ENCODE measurements at places on chromosomes 1 and 21.

- no peak for DNase-seq
Observed at GRCh38 chr1:234901491-234902049, 227.1 kb downstream of the TOMM20 start.

- DNase-seq: no peak
Observed at GRCh38 chr1:28160782-28161266, 15.7 kb downstream of the PTAFR start.

GRCh38 chr1:211328866-211329475, 2.3 kb downstream of the TRAF5 start:
- DNase-seq: no peak

GRCh38 chr1:209929751-209930150, 8.3 kb upstream of the SYT14 start:
- no peak for DNase-seq

GRCh38 chr21:39456665-39457064, 4.9 kb downstream of the SH3BGR start:
- no peak for DNase-seq

- no peak for DNase-seq
Observed at GRCh38 chr1:167726008-167726407, 4.2 kb downstream of the MPZL1 start.

DNA sequence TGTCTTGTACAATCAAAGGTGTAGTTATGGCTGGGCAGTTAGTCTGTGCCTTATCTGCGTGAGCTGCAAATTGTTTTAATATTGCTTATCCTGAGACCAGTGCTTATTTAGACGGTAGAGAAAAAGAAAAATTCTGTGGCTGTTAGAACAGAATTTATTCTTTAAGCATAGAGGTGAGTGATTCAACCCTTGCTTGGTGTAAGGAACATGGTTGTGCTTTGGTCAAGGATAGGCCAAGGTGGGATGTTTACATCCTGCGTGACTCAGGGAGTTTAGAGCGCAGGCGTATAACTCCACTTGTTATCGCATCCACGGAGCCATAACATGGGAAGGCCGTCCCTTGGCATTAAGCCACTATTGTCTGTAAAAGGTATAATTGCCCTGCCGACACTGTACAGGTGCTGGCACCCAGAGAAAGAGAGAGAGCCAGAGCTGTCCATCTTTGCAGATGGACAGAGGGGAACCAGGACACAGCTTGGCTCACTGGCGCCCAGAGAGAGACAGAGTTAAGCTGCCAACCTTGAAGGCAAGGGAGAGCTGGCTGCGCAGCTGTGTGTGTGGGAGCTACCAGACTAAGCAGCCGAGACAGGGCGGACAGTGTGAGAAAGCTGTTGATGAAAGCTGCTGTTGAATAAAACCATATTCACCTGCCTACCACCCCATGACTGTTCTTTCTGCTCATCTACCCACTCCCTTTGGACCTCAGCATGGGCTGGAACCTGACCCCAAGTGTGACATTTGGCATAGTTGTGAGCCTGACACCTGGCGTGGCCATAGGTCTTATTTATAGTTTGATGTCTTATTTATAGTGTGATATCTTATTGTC, 200.4 kb downstream of the DYRK1A start:
- DNase-seq: no peak

- DNase-seq: no peak
Observed at GRCh38 chr21:33266789-33267135, 595 bp downstream of the IL10RB start.

DNA sequence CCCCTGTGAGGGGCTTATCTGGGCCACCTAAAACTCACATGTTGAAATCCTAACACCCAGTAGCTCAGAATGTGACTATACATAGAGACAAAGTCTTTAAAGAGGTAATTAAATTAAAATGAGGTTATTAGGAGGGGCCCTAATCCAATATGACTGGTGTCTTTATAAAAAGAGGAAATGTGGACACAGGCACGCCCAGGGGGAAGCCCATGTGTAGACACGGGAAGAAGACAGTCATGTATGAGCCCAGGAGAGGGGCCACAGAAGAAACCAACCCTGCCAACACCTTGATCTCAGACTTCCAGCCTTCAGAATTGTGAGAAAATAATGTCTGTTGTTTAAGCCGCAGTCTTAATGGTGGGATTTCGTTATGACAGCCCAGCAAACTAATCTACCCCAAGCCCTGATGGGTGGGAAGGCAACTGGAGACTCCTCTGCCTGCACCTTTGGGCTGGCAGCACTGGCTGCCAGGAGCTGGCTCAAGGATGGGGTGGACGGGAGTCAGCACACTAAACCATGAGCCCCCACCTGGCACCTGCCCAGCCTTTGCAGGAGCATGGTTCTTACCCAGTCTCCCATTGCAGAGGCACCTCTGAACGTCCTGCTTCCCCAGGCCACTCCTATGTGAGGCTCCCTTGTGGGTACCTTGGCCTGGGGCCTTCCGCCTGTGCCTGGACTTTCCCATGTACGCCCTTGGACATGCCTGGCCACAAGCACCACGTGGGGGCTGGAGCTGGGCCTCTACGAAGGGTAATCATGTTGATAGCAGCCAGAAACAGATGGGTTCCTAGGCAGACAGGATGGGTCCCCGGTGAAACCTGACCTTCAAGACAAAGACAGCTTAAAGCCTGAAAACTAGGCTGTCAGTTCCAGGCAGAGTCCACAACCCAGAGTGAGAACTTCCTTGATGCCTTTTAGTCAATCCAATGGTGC, 57.1 kb upstream of the DMRTB1 start:
- no peak for DNase-seq

DNA sequence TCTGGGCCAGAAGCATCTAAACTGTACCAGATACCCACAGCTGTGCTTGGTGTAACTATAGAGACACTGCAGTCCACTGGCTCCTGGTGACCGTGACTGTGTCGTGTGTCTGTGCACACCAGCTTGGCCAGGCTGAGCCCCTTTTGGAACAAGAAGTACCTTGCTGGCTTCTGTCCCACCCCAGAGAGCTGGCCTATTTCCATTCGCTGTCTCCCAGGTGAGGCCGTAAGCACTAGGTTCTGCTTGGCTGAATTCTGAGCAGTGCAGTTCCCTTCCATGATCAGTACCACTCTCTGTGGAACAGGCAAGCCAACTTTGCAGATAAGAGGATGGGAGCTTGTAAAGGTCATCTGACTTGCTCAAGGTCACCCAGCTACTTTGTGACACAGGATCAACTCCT, 119.9 kb upstream of the DNAH14 start:
- DNase-seq: no peak

- DNase-seq: no peak
Observed at GRCh38 chr21:45575304-45575992, 33.2 kb upstream of the SLC19A1 start.

GRCh38 chr1:156970017-156970416, 49.6 kb downstream of the LRRC71 start:
- DNase-seq: no peak

GRCh38 chr1:201505503-201505890, 1.4 kb downstream of the CSRP1 start:
- no peak for DNase-seq

GRCh38 chr1:233940908-233941307, 36.4 kb downstream of the SLC35F3 start:
- DNase-seq: no peak

DNA sequence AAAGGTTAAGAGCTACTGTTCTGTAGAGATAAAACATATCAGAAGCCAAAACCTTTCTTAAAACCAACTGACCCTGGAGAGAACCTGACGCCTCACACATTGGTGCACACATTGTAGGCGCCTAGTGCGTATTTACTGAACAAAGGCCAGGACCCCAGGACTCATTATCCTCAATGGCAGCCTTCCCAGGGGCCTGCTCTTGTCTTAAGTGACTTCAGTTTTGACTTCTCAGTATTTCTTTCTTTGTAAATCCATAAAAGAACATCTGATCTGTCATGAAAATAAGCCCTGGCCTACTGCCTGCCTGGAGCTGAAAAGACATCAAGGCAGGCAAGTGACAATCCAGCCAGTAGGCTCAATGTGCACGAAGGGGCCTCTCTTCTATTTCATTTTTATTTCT, 27.6 kb downstream of the ABCA4 start:
- no peak for DNase-seq

- no peak for DNase-seq
Observed at GRCh38 chr1:240946926-240947325, 335.0 kb upstream of the GREM2 start.

DNA sequence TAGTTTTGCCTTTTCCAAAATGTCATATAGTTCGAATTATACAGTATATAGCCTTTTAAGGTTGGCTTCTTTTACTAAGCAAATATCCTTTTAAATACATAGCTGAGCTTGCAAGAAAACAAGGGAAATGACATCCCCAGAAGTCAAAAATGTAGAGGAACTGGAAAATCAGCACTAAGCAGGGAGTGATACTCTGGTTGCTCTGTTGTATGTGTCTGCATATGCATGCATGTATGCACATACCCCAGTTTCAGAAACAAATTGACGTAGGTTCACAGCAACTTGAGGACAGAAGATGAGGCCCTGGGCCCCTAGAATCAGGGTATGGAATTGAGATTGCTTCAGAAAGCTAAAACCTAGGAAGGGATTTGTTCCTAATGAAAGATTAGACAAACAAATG, 75.1 kb upstream of the GNG4 start:
- DNase-seq: no peak

GRCh38 chr1:30778154-30778978, 20.8 kb upstream of the LAPTM5 start:
- peak; percentile 62 for DNase-seq

DNA sequence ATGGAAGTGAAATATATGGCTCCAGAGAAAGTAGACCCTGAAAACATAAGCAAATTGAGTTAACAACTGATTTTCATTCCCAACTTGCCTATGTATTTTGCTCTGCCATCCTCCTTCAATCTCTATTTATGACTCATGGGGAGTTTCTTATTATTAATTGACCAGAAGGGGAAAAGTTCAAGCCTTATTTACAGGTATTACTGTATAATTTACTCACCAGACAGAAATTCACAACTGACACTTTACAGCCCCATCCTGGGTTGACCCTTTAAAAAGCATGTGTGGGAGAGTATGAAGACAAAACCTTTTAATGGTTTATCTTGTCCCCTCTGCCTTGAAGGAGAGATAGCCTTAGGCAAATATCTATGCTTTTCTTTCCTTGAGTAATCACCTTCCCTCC, 39.8 kb upstream of the C1orf53 start:
- no peak for DNase-seq

GRCh38 chr21:20163167-20163566, 835.0 kb upstream of the NCAM2 start:
- no peak for DNase-seq

DNA sequence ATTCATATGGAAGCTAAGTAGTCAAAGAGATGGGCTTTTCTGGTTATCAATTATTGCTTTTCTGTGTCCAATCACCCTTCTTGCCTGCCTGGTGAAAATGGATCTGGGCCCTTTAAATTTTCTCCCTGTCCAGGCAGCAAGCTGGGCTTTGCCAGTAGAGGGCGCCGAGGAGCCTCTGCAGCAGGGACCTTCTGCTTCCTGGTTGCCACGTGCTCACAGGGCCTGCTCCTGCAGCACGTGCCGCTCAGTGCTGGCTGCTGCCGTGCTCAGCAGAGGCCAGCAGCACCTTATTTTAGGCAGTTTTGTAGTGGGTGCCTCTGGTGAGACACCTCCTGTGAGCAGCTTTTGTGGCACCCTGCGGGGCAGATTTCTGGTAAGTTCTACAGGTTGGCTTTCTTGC, 4.0 kb downstream of the ACTL8 start:
- no peak for DNase-seq

- no peak for DNase-seq
Observed at GRCh38 chr1:44246806-44247205, 33.5 kb downstream of the DMAP1 start.

- DNase-seq: no peak
Observed at GRCh38 chr1:78168306-78168705, 122.5 kb downstream of the GIPC2 start.

GRCh38 chr1:110214454-110215404, 4.6 kb downstream of the KCNC4 start:
- no peak for DNase-seq

DNA sequence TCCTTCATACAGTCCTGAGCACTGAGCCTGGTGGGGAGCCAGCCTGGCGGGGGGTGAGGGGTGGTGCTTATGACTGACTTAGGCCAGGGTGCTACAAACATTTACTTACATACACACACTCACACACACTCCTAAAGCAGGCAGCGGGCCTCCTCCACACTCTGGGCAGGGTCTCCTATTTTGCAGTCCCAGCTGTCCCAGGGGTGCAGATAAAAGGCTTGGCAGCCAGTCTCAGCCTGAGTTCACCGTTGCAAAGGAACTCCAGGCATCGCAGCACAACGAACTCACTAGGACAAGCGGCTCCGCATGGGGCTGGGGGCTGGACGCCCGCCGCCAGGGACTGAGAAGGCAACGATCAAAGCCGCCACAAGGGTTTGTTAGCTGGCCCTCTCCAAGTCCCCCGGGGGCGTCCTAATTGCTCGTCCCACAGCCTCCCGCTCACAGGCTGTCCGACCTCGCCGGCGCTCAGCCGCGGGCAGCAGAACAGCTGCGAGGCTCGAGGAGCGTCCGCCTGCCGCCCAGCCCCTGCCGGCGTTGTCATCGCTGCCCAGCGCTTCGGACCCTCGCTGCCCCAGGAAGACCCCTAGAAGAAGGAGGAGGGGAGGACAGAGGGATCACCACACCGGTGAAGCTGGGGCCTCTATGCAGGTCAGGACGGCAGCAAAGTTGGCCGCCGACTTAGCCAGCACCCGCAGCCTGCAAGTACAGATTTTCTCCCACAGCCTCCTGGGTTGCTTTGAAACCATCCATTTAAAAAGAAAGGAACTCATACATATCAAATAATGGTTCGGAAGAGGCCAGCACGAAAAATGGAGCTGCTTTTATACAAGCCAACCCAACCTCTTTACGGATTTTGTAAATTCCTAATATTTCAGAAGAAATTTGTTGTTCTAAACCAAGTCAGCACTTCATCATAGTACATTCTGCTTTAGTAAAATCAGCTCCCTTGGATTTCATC, 6.2 kb downstream of the BARHL2 start:
- no peak for DNase-seq

DNA sequence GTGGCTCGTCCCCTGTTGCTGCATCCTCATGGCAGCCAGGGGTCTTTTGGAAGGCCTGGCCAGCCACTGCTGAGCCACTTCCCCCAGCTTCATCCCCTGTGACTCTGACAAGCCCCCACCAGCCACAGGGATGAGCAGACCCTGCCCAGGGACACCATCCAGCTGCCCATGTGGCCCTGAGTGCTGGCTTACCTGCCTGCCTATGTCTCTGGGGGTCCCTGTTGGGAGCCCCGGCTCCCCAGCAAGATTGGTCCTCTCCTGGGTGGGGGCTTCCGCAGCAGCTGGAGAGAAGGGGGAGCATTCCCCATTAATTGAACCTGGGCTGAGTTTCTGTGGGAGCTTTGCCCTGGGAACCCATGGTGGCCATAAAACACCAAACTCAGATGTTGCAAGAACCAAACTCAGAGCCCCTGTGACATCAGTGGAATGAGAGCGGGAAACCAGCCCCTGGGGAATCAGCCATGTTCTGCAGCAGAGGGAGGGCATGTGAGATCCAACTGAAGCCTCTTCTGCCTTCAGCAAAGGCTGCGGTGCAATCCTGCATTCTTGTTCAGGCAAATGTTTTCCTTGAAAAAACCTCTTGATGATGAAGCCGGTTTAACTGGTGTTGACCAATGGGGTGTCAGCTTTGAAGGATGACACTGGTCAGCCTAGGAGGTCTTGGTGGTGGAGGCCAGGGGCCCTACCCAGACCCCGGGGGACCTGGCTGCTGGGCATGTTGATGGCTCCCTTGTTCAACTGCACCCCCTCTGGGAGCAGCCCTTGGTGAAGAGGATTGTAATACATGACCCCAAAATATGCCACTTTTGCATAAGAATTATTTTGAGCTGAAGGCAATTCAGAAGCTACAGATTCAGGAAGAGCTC, 28.3 kb upstream of the COL18A1 start:
- DNase-seq: no peak
